ENCODE measurements at places on chromosomes 7 and 10.

DNA sequence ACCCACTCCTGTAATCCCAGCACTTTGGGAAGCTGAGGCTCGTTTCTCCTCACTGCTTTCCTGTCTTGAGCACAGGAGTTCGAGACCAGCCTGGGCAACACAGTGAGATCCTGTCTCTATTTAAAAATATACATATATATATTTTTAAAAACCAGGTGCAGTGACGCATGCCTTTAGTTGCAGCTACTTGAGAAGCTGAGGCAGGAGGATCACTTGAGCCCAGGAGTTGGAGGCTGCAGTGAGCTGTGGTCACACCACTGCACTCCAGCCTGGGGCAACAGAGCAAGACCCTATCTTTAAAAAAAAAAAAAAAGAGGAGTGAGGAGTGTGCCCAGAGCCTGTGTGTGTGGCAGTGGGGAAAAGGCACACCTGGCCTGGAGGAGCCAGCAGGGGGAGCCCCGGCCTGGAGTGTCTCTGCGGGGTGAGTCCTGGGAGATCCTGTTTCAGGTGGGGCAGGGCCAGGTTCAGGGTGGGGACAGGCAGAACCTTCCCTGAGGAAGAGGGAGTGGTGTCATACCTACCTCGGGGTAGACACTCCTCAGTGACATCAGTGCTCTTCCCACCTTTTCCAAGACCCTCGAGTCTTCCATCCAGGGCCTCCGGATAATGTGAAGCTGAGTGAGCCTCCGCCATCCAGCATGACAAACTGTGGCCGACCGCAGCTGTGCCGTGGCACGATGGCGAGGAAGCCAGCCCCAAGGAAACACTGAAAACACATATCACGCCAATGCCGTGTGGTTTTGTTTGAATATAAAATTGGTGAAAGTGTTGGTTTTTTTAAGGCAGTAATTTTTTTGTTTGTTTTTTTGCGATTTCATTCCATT is 9.0 kb upstream of the ARPC1B start:
- DNase-seq: no peak

GRCh38 chr10:51523440-51523839 is 176.0 kb downstream of the CSTF2T start:
- DNase-seq: no peak

DNA sequence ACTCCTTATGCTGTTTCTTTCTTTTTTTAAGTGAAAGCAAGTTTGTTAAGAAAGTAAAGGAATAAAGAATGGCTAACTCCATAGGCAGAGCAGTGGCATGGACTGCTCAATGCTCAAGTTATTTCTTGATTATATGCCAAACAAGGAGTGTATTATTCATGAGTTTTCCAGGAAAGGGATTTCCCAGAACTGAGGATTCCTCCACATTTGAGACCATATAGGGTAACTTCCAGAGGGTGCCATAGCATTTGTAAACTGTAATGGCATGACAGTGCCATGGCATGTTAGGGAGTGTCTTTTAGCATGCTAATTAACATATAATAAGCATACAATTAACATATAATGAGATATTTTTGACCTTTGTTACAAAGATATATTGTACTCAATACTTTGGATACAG is 1034.5 kb upstream of the PHF14 start:
- no peak for DNase-seq

DNA sequence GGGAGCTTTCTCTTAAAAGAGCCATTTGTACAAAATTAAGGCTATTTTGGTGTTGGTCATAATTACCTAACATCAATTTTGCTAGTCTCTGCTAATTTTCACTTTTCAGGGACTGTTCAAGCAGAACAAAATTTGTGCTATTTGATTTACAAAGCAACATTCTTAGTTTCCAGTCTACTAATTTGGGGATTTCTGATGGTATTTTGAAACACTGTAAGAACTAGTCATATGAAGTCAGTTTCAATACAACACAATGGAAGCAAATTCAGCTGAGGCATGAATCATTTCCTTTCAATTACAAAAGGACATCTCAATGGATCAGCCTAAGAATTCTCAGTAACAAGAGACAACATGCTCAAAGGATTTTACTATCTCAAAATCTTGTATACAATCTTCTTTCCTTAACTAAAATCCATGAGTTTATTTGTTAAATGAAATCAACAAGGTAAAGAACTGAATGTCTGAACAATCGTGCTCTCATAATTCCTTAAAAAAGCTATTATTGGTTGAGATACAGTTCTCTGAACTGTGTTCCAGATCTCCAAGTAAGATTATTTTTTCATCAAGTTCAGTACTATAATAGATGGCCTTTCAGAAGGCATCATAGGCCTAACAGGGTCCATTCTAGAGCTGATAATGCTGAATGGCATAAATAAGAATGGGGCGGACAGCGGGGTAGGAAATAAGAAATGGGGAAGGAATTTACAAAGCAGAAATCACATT is 144.6 kb downstream of the NRCAM start:
- DNase-seq: no peak

DNA sequence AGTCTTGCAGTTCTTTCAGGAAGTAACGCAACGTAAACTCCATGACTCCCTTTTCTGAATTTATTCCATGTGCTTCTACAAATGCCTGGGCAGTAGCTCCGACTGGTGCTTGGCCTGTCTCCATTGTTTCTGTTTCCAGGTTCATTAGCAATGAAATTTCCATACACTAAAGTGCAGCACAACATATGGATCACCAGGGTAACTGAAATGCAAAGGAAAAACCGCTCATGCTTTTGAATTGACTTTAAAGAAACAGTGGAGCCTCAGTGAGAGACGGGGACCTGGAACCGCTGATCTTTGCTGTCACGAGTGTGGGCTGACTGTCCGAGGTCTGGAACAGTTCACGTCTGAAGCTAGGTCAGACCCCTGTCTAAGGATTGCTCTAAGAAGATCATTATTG is 126.5 kb upstream of the IGFBP3 start:
- no peak for DNase-seq

- DNase-seq: no peak
These were observed 30.2 kb upstream of the ABI1 start for GRCh38 chr10:26890956-26891355.

DNA sequence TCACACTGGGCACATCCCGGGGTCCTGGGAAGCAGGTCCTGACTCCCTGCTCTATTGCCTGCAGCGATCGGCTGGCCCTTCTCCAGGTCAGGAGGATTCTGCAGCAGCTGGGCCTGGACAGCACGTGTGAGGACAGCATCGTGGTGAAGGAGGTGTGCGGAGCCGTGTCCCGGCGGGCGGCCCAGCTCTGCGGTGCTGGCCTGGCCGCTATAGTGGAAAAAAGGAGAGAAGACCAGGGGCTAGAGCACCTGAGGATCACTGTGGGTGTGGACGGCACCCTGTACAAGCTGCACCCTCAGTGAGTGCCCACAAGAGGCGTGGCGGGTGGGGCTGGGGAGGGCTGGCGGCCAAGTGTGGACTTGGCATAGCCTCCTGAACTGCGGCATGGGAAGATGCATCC is 12.8 kb upstream of the HK1 start:
- no peak for DNase-seq

GRCh38 chr7:127619681-127620405 is 1.9 kb upstream of the PAX4 start:
- DNase-seq: no peak

- DNase-seq: no peak
These were observed 509.9 kb downstream of the PARD3 start for GRCh38 chr10:34305189-34305588.

DNA sequence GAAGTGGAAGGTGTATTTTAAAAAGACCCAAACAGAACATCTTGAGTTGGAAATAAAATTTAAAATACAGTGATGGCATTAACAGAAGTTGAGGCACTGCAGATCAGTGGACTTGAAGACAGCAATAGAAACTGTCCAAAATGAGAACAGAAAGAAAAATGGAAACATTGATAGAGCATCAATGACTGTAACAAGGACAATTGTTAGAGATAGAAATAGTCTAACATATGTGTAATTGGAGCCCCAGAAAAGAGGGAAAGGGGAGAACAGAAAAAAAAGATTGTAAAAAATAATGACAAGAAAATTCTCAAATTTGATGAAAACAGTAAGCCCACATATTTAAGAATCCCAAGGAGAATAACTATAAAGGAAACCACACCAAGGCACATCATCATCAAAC is 29.4 kb downstream of the VKORC1L1 start:
- no peak for DNase-seq
